ENCODE measurements at places on chromosomes 5 and 9.

- DNase-seq = peak; percentile 45
Observed at GRCh38 chr9:101254733-101255433, 129.9 kb downstream of the BAAT start.

DNA sequence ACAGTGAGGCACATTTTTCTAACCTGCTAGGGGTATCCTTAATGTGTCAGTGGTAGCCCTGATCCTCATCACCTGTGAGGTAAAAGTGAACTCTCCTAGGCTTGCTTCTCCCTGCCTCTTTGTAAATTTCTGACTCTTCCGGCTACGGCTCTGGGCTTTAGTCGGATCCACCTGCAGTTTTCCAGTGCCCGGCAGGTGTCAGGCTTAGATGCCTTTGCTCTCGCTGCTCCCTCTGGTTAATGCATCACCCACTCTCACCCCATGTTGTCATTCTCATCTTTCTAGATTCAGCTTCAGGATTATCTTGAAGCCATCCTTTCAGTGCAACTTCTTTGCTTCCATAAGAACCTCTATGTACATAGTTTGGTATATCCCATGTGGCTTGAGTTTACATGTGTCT is 3.6 kb downstream of the CEP78 start:
- DNase-seq = peak; percentile 17

GRCh38 chr5:7493081-7493480 is 97.1 kb downstream of the ADCY2 start:
- DNase-seq = no peak

DNA sequence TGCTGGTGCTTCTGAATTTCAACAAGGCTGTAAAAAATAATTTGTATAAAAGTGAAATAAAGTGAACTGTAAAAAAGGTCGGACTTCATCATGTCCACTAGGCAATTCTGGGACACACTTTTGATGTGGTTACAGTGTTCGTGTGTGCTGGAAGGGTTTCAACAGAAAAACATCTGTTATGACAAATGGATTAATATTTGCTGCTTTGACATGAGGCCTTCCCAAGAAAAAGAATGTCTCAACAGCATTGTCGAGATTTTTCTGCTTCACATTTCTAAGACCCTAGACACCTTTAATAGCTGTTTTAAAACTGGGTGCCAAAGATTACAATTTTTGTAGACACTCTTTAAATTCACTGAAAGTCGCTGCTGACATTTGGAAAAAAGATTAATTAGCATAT is 216.6 kb downstream of the SLC12A2 start:
- DNase-seq = no peak

DNA sequence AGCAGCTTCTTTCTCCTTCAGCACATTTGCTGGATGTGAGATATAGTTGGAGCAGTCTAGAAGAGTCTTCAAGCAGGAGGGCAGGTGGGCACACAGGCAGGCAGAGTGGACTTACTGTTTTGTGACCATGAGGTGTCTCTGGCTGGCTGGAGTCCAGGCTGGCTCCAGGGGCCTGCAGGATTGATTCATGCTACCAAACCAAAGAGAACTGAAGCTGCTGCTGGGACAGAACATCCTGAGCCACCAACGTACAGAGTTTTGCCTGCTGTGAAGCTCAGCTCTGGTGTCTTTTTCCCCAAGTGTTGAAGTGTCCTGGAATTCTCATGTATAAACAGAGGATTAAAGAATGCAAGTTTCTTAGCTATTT is 45.7 kb downstream of the CYSTM1 start:
- no peak for DNase-seq

DNA sequence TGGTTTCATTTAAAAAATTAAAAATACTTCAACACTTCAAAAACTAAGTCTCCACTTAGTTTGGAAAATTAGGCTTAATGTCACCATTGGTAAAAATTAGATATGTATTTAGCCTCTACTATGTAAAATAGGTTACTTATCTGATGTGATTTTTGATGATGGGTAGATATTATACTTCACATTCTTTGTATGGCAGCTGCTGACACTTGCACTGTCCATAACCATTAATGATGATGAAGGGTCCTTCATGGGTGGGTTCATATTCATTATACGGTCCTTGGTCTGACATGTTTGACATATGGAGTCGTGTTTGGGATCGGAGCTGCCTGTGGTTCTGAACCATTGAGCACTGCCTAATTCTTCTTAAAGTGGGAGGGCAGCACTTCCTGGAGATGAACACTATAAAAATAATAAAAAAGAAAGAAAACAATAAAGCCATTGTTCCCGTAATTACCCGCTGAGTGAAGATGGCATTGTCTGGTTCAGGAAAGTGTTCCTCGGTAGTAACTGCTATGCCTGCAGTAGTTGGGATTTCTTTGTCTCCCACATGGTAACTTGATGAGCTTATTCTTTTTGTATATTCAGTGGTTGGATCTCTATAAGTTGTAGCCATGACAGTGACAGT is 2.2 kb downstream of the LRRTM2 start:
- no peak for DNase-seq

DNA sequence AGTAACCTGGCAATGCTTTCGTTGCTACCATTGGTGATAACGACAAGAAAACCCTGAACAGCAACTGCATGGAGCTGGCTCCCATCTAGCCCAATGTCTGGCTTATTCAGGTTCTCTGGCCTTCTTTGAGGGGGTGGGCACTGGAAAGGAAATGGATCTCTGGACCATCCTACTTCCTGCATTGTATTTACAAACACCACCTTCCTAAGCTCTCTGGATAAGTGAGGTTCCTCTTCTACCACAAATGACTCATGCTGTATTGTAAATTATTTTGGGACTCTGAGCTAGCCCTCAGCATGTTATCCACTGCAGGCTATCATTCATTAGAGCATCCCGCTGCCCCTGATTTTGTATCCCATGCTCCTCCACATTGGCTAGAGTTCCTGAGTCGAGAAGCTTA is 136.9 kb upstream of the KLF9 start:
- DNase-seq = no peak

DNA sequence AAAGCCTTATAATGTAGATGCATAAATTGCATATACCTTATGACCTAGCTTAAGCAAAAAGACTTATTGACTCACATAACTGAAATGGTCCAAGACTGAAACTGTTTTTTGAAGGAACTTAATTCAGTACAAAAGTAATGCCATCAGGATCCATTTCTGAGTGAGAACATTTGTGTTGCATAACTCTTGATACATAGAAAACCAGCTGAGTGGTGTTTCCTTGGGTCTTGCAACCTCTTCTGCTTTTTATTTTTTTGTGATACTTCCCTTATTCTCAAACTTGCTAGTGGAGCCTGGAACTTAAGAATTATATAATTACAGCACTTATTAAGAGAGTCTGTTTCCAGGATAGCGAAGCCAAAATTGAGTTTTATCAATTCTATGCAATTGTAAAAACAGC is 272.0 kb downstream of the MAN2A1 start:
- no peak for DNase-seq

DNA sequence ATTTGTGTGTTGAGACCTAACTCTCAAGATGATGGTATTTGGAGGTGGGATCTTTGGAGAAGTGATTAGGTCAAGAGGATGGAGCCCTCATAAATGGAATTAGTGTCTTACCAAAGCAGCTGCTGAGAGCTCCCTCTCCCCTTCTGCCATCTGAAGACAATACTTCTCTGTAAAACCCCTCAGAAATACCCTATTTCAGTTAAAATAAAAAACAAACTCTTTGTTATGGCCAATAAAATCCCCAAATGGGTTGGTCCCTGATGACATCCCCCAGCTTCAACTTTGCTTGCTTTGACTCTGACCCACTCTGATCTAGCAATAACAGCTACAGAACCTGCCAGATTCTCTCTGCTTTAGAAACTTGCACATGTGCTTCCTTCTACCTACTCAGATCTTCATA is 100.9 kb downstream of the SNCAIP start:
- DNase-seq = no peak

GRCh38 chr5:89721931-89722330 is 687.6 kb downstream of the CETN3 start:
- DNase-seq = no peak

GRCh38 chr9:11902610-11903009 is 790.6 kb upstream of the TYRP1 start:
- DNase-seq = no peak

- no peak for DNase-seq
Observed at GRCh38 chr5:31153521-31153920, 40.0 kb upstream of the CDH6 start.

DNA sequence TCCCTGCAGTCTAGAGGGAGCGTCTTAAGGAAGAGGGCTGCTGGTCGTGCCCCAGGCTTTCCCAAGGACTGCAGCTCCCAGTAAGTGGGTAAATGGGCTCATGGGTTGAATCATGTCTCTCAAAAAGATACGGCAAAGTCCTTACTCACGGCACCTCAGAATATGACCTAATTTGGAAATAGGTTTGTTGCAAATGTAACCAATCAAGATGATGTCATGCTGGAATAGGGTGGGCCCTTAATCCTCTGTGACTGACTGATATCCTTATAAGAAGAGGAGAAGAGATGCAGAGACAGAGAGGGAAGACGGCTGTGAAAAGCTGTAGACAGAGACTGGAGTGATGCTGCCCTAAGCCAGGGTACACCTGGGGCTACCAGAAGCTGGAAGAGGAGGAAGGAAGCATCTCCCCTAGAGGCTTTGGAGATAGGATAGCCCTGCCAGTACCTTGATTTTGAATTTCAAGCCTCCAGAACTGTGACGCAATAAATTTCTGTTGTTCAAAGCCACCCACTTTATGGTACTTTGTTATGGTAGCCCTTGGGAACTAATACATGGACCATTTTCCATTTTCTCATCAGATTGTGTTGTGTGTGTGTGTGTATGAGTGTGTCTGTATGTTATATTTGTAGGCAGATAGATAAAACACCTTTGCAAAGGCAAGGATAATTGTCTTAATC is 15.0 kb downstream of the GALNT10 start:
- no peak for DNase-seq

DNA sequence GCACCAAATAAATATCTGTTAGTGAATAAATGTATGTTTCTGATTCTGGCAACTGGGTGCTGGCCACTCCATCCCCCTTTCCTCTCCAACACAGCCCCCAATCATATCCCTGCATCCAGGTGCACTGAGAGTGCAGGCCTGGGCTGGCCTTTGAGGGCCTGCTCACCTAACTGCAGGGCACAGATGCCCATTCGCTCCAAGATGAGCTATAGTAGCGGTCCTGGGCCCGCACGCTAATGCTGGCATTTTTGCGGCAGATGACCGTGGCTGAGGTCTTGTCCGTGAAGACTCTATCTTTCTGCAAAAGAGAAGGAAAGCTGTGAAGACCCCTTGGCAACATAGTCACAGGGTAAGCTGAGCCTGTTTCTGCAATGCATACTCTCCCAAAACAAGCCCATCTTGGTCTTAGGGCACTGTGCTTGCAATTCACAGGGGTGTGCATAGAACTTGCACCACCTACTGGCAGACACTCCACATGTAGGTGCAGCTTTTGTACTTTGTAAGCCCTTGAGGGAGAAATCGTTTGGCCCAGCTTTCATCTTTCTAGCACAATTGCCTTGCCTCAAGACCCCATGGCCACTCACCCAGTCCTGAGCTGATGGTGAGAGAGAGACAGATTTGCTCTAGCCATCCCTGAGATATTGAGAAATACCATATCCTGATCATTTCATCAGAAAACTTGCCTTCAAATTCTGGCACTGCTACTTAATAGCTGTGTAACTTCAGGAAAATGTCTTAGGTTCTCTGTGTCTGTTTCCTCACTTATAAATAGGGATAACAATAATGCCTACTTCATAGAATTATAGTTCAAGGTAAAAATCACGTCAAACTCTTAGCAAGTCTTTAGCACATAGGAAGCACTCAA is 13.5 kb downstream of the IL12B start:
- DNase-seq = peak; percentile 79

DNA sequence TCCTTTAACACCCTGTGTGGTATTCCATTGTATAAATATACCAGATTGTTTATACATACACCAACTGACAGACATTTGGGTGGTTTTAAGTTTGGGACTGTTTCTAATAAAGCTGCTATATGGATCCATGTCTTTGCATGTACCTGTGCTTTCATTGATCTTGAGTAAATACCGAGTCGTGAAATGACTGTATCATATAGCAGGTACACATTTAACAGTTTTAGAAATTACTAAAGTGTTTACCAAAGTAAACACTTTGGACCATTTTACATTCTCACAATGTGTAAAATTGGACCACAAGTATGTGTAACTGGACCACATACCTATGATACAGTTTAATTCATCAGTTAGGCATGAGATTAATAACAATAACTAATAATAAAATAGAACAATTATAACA is 175.2 kb downstream of the FBXL17 start:
- DNase-seq = no peak

DNA sequence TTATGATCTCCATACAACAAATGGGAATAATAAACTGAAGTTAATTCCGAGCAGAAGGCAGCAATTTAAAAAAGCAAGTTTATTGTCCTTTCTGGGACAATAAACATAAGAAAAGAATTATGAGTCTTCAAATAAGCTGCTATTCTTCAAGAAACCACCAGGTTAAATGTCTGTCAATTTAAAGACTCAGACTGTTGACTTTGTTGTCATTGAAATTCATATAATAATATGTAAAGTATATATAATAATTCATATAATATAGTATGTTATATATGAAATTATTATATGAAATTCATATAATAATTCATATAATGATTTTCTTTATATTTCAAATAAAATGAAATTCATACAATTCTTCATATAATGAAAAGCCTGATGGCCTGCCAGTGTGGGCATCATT is 497.5 kb upstream of the RGMB start:
- no peak for DNase-seq

GRCh38 chr9:18127499-18127875 is 346.5 kb upstream of the ADAMTSL1 start:
- DNase-seq = no peak

- no peak for DNase-seq
Observed at GRCh38 chr5:172683645-172684471, 42.8 kb downstream of the NEURL1B start.

DNA sequence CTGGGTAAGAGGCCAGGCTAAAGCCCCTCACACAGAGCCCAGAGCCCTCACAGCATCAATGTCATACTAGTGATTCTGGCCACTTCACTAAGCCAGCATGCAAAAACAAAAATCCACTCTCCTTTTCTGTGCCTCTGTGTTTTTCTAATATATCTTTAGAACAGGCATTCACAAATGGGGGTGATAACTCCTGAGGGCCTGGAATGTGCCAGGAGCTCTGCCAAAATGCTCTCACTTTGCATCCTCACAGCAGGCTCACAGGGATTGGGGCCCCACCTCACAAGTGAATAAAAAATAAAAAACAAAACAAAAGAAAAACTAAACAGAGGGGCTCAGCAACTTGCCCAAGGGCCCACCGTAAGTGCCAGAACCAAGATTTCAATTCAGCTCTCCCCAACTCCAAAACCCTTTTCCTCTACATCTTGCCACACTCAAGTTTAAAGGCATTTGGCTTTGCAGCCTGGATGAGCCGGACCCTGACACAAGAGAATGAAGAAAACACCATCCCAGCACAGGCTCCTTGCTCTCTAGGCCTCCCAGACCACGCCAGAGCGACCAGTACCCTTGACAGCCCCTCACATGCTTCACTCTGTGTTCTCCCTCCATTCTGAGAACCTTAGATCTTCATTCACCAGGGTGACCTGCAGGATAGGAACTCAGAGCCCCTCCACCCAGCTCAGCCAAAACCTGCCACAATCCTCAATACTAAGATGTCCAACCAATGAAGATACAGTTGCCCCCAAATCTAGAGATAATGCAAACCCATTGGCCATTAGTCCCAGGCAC is 51.3 kb downstream of the SAXO1 start:
- no peak for DNase-seq
